T-helper 22 cell (primary cell): ENCODE measurements at places on chromosomes 13 and 19.

- DNase-seq: no peak
Measured at GRCh38 chr13:110403315-110403714, 96.2 kb downstream of the COL4A2 start.

GRCh38 chr13:68190818-68191217, 960.7 kb upstream of the PCDH9 start:
- DNase-seq: no peak

DNA sequence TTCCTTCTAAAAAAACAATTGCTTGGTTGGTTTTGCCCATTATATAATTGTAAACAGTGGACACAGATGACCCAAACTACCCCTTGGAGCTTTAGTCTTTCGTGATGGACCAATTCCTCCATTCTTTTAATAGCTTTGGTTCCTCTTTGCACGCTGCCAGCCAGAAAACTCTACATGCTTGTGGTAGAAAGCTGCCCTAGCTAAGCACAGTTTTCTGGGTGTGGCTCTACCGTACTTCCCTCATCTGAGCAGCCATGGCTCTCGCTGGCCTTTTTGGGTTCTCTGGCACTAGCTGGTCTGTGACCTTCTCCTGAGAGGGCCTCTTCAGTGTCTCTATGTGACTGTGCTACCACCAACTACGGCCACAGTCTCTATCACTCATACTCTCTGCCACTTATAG, 29.9 kb upstream of the CEBPA start:
- no peak for DNase-seq

DNA sequence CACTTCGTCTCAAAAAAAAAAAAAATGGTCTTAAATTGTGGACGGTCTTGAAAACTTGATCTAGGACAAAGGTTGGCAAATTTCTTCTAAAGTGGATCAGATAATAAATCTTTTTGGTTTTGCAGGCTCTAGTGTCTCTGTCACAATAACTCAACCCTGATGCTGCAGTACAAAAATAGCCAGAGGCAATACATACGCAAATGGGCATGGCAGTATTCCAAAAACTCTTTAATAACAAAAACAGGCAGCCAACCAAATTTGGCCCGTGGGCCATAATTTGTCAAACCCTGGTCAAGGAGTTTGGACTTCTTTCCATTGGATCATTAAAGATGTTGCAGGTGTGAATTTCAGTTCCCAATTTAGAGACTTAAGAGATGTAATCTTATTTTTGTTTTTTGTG, 93.5 kb upstream of the MRI1 start:
- DNase-seq: no peak

- no peak for DNase-seq
Measured at GRCh38 chr13:73531014-73531413, 472.2 kb downstream of the KLF5 start.

DNA sequence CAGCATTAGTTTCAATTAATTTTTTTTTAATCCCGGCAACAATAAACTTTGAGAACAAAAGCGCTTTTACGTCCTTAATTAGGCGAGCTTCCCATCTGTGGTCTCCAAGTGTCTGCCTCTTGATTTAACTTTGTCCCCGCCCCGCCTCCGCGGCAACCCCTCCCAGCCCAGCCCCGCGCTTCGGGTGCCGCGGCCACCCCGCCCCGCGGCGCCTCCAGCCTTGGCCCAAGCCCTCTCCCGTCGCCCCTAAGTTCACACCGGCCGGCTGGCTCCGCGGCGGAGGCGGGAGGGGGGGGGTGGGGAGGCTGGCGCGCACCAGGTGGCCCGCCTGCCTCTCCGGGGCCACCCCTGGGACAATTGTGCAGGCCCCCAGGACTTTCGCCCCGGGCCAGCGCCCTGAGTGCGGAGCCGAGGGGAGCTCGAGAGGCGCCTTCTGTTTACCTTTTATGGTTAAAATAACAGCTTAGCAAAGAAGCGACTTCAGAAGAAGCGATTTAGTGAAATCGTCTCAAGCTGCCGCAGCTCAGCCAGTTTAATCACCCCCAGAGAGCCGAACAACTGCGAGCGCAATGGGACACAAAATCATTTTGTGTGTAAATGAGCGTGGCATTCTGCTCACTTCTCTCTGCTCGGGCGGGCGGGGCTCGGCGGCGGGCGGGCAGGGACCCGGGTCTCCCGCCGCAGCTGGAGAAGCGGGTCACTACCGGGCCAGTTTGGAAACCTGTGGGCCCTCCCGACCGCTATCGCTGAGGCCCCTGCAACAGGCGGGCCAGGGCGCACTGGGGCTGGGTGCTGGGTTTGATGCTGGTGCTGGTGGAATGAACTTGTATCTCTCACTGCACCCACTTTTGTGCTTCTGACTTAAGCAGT, 1.4 kb downstream of the KCTD15 start:
- DNase-seq: no peak

DNA sequence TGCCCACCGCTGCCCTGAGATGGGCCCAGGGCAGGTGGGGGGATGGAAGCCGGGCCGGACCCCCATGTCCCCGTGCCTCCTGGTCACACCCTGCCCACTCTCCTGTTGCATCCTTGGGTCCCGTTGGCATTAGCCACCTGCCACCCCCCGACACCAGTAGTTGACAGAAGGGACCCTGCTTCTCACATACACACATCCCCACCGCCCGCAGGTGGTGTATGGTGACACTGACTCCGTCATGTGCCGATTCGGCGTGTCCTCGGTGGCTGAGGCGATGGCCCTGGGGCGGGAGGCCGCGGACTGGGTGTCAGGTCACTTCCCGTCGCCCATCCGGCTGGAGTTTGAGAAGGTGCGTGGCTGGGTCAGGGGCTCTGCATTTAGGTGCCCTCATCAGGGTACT, 5.2 kb upstream of the SPIB start:
- no peak for DNase-seq

GRCh38 chr19:18475004-18475453, 37.1 kb upstream of the ISYNA1 start:
- DNase-seq: peak; percentile 46

- no peak for DNase-seq
Measured at GRCh38 chr19:2923510-2923909, 21.3 kb downstream of the ZNF77 start.

- DNase-seq: no peak
Measured at GRCh38 chr13:112685896-112686295, 3.9 kb upstream of the ATP11A start.

GRCh38 chr13:29530901-29531300, 64.6 kb downstream of the SLC7A1 start:
- DNase-seq: no peak

GRCh38 chr13:48647625-48648024, 6.1 kb upstream of the CYSLTR2 start:
- no peak for DNase-seq

DNA sequence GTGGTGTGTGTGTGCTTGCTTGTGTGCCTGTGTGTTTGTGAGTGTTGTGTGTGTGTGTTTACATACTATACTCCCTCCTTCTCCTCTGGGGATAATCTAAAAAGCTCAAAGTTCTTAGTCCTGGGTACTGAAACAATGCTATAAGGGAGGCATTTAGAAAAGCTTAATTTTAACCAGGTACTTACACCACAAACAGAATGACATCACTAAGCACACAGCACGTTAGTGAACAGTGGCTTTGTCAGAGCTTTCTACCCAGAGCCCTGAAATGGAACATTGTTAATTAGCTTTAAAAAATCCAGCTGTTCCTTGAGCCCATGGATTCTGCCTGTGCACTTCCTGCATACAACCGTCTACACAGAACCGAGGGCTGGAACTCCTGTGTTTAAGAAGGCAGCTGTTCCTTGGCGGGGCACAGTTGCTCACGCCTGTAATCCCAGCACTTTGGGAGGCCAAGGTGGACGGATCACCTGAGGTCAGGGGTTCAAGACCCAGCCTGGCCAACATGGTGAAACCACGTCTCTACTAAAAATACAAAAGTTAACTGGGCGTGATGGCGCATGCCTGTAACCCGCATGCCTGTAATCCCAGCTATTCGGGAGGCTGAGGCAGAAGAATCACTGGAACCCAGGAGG, 69.6 kb upstream of the RNF113B start:
- no peak for DNase-seq

DNA sequence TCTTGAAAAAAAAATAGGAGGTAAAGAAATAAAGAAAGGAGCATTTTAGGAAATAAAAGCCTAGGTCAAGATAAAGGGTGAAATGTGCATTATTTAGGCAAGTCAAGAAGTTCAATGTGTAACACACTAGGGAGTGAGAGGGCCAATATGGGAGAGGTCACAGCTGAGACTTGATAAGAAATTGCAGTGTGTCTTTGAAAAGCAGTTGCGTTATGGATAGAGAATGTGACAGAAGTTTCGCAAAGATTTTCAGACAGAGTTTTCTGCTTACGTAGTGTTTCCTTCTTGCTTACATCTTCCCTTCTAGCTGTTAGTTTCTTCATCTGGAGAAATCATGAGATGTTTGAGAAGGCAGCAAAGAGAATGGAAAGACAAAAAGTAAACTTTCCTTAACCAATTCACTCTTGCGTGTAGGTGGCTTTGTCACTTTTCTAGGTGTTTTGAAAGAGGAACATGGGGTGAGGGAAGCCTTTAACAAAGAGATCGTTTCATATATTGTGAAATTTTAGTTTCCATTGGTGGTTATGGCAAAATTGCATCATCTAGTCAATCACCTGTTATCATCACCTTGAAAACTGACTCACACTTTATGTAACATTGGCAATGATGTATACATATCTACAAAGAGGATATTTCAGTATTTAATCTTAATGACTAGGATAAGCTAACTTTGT, 975.5 kb downstream of the OLFM4 start:
- DNase-seq: no peak
